ENCODE measurements at places on chromosomes 2 and 18.
A peak's percentile ranks its signal among the peaks of the same experiment; 100 is the strongest.

- no peak for DNase-seq
These were observed 44.0 kb upstream of the XPO1 start for GRCh38 chr2:61582165-61582564.

- no peak for DNase-seq
These were observed 46.1 kb upstream of the KIF5C start for GRCh38 chr2:148828941-148829340.

DNA sequence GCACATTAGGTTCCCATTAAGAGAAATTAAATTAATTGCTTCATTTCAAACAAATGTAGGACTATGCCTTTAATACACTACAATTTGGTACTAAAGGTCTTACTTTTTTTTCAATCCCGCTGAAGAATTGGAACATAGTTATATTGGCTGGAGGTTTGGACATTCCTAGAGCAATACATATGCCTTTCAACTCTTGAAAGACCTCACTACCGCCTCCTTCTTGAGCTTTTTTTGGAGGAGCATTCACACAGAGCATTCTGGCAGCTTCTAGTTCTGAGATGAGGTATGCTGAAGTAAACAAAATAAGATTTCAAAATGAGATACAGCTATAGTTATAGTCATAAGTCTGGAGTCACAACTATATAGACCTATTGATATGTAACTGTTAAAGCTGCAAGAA, 10.9 kb downstream of the FAM98A start:
- DNase-seq = no peak

- no peak for DNase-seq
These were observed 41.9 kb upstream of the AAK1 start for GRCh38 chr2:69685321-69686048.

- DNase-seq = no peak
These were observed 48.6 kb downstream of the XDH start for GRCh38 chr2:31365834-31366505.

GRCh38 chr2:216031960-216032689, 18.8 kb upstream of the MREG start:
- peak; percentile 43 for DNase-seq

DNA sequence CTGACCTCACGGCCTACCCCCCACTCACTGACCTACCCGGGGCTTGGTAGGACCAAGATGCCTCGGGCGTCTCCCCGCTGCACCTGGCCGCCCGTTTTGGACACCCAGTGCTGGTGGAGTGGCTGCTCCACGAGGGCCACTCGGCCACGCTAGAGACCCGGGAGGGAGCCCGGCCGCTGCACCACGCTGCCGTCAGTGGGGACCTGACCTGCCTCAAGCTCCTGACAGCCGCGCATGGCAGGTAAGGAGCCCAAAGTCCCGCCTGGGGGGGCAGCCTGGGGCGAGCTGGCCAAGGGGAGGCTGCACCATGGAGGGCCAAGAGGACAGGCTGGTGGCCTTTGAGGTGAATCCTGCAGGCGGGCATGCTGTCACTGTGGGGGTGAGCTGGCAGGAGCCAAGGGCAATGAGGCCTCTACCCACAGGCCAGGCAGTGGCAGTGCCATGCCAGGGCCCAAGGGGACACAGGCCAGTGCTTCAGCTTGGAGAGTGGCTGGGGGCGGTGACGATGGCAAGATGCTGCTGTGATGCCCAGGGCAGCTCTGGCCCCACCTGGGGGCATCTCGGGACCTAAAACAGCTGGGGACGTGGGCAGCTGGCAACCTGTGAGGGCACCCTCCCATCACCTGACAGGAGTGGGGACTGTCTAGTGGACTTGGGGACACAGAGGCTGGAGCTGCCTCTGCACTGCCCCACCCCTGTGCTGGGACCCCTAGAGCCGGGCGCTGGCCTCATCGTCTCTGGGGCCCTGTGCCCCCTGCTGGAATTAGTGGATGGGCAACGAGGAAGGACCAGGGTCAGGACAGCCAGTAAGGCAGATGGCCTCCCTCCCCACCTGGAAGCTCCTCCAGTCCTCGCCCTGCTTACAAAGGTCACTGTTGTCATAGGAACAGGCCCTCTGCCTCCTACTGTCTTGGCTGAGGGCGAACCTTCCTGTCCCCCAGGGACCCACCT, 2.0 kb downstream of the ESPNL start:
- DNase-seq = no peak

GRCh38 chr18:51273437-51273836, 76.0 kb upstream of the MEX3C start:
- DNase-seq = no peak

GRCh38 chr2:171513719-171514160, 8.5 kb upstream of the CYBRD1 start:
- no peak for DNase-seq

GRCh38 chr2:25409044-25409443, 67.3 kb upstream of the DNMT3A start:
- no peak for DNase-seq

GRCh38 chr2:241213041-241213440, 24.6 kb downstream of the ANO7 start:
- DNase-seq = no peak

DNA sequence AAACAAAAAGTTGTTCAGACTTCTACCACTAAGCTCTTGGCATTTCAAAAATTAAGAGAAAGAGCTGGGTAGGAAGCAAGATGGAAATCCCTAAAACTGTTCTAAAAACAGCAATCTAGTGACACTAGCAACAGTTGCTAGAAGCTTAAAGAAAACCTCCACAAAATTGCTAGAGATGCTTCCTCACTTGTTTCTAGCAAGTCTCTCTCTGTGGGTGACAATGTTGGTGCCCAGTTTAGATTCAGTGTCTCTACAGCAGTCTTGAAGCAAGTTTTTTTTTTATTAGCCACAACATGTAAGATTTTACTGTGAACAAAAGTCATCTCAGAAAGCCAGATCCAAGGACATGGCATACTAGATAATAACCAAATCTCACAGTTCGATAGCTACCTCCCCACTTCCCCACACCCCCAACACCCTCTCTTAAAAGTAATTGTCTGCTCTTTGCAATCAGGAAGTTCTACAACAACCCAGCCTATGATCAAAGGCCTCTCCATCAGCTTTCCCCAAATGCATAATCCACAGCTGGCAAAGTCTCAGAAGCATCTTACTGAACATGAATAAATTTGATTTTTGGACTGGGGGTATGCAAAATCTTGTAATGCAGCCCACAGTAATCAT, 70.0 kb downstream of the ANKRD44 start:
- no peak for DNase-seq

DNA sequence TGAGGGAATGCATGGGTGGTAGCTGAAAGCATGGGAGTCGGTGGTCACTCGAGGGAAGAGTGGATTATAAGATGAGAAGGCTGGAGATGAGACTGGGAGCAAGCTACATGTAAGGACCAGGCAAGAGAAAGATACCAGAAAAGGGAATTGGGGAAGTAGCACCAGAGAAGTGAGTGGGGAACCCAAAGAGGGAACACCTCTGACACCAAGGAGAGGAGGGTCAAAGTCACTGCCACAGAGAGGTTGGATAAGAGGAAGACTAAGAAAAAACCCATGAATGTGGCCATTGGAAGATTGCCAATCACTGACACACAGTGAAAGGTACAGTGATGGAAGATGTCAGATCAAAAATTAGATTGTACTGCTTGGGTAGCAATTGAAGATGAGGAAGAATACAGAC, 473.9 kb downstream of the BCL11A start:
- DNase-seq = no peak

- no peak for DNase-seq
These were observed 161.2 kb upstream of the LRP1B start for GRCh38 chr2:142291969-142292368.

DNA sequence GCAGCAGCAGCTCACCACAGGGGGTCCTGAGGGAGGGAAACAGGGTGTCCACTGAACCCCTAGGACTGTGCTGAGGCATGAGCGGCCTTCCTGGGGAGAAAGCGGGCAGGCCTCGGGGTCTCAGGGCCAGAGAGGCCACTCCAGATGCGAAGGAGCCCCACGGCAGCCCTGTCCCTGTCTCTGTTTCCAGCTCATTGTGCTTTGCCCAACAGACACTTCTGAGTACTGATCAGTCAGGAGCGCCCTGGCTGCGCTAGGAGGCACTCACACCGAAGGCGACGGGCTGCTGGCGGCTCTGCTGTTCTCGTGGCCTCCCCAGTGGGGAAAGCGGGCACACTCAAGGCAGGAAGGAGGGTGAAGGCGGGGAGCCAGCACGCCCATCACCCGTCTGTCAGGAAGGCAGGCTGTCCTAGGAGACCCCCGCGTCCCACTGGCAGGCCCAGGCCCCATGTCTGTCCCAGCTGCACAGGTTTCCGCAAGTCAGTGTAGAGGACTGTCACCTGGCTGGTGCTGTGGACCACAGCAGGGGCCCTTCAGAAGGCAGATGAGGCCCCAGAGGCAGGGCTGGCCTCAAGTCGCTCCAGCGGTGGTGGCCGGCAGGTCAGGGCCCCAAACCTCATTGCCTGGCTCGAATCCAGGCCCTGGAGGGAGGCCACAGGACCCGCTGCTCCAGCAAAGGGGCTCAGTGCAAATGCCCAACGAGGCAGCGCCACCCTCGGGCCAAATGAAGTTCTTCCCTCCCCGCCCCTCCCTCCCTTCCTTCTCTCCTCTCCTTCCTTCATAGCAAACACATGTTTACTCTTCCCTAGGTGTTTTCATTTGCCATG, 6.8 kb downstream of the ESPNL start:
- no peak for DNase-seq

DNA sequence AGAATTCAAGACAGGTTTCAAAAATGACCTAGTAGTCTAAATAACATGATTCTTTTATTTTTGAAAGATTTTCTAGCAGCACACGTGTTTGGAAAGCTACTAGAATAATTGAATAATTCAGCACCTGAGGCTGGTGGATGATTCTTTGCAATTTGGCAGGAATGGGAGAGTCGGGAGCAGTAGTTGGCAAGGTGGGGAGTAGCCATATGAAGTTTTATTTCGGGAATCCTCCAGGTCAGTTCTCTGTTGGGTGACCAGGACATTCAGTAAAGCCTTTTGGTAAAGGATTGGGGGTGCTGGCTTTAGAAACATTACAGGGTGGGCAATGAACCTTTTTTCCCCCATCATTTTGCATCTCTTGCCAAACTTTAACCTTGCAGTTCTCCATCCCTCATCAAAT, 75.0 kb upstream of the LYPD6B start:
- no peak for DNase-seq

- DNase-seq = no peak
These were observed 290.2 kb downstream of the OSR1 start for GRCh38 chr2:19068206-19068605.

- no peak for DNase-seq
These were observed 32.8 kb downstream of the TACR1 start for GRCh38 chr2:75166491-75166890.

DNA sequence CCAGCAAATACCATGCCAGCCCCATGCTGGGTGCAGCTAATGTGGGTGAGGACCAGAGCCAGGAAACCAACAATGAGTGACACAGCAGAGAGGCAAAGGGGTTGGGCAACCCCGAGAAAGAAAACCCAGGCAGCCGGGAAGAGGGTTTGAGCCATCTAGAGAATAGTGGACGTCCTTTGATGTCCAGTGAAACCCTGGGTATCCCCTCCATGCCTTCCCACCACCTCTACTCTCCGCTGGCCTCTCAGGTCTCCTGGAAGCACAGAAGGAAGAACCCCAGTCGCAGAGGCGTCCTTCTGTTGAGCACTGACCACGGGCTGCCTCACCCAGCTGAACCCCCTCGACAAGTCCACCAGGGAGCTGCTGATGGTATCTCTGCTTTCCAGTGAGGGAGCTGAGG, 657.4 kb upstream of the ID2 start:
- no peak for DNase-seq

DNA sequence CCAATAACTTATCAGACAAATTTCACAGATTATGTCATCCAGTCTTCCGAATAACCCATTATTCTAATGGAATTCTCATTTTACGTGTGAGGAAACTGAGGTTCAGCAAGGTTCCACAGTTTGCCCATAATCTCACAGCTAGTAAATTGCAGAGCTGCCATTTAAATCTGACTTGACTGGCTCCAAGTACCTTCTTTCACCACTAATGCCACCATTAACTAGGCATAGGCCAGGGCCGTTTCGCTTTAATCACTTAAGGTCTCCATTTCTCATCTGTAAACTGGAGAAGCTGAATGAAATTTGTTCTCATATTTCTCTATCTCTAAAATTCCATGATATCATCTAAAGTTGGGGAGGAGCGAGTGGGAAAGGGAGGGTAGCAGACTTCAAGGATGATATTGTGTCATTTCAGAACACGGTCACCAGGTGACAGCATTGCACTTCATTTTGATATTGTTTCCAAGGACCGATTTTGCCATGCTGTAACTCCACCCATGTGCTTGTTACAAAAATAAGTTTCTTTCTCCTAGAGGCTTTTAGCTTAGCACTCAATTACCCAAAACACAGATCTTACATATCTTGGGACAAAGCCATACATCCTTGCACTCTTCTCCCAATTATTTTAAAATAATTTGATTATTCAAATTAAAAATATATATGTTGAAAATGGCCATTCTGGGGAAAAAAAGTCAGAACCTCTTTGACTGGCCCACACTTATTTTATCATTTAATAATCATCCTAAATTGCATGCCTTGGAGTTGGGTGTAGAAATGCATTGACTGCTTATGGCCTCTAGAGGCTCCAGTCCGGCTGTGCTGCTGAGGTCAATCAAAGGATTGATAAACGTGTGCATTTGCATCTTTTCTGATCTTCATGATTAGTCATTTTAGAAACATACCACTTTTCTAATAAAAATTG, 123.8 kb downstream of the AKAIN1 start:
- peak; percentile 3 for DNase-seq

DNA sequence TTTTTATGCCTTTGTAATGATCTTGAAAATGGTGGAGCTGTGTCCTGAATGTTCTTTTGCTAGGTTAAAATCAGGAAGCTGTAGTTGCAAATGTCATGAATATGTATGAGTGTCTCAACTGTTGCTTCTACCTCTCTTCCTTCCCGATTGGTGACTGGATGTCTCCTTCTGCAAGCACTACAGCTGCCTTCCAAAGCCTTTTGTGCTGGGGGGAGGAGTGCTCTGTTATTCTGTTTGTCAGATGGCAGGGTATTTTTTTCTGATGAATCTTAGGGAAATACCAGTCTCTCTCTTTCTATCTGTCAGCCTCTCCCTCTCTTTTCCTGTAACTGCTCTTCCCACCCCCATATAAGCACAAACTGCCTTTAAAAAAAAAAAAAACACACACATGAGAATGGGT, 1396.3 kb upstream of the CELF4 start:
- no peak for DNase-seq

DNA sequence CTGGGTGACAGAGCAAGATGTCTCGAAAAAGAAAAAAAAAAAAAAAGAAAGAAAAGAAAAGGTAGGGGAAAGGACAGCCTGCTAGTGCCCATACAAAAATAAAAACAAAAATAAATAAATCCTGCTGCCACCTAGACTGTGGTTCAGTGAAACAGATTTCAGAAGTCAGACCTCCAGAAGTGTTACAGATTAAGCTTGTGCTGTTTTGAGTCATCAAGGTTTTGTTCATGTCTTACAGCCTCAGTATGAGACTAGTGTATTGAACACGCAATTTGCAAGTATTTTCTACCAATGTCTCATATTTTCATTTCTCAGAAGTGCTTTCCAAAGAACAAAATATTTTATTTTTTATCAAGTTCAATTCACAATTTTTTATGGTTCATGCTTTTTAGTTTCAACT, 720.4 kb upstream of the GYPC start:
- no peak for DNase-seq

- DNase-seq = no peak
These were observed 67.4 kb downstream of the GYPC start for GRCh38 chr2:126723281-126723815.

- no peak for DNase-seq
These were observed 67.6 kb upstream of the MCFD2 start for GRCh38 chr2:46983065-46983801.

- no peak for DNase-seq
These were observed 8.3 kb downstream of the RHOB start for GRCh38 chr2:20455076-20455587.
